ENCODE measurements at places on chromosomes 2 and 18.

- H3K4me1 ChIP-seq = peaks cover 14% of the 10 kb centered on the region
- no peaks in the 10 kb centered on the region for H3K36me3 ChIP-seq
- peak; percentile 25 for DNase-seq
- H3K27ac ChIP-seq = peak overlapping the region; percentile 92
- no peaks in the 10 kb centered on the region for H3K27me3 ChIP-seq
- no peak overlapping the region for H3K4me3 ChIP-seq
Observed at GRCh38 chr18:60350150-60350549, 22.4 kb downstream of the MC4R start.

- no peak overlapping the region for H3K27ac ChIP-seq
- H3K4me1 ChIP-seq = peaks cover 5% of the 10 kb centered on the region
- H3K36me3 ChIP-seq = peaks cover 6% of the 10 kb centered on the region
- DNase-seq = no peak
- peak overlapping the region; percentile 98 for H3K4me3 ChIP-seq
Observed at GRCh38 chr2:202910698-202911097, 775 bp downstream of the WDR12 start.

- no peaks in the 10 kb centered on the region for H3K4me1 ChIP-seq
- no peaks in the 10 kb centered on the region for H3K27me3 ChIP-seq
- no peak overlapping the region for H3K4me3 ChIP-seq
Observed at GRCh38 chr2:210562091-210562490, 5.7 kb downstream of the CPS1 start.

DNA sequence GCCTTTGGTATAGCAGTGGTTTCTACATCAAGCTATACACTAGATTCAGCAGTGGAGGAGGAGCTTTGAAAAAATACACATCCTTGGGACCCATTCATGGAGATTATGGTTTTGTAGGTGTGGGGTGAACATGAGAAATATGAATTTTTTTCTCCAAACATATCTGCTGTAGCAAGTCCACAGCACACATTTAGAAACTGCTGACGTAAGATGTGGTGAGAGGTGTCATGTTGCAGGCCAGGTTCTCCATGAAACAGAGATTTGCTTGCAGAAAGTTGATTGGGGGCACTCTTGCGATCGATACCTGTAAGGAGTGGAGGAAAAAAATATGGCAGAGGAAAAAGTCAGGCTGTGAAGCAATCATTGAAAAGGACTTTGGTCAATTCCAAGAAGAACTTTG lies 67.9 kb downstream of the FASTKD2 start:
- no peak overlapping the region for H3K4me3 ChIP-seq
- no peaks in the 10 kb centered on the region for H3K27me3 ChIP-seq
- H3K4me1 ChIP-seq = no peaks in the 10 kb centered on the region
- DNase-seq = no peak

GRCh38 chr2:105802587-105802986 lies 57.9 kb downstream of the NCK2 start:
- no peak overlapping the region for H3K27ac ChIP-seq
- H3K4me3 ChIP-seq = no peak overlapping the region
- no peak for DNase-seq
- H3K36me3 ChIP-seq = no peaks in the 10 kb centered on the region
- H3K4me1 ChIP-seq = peaks cover 37% of the 10 kb centered on the region

DNA sequence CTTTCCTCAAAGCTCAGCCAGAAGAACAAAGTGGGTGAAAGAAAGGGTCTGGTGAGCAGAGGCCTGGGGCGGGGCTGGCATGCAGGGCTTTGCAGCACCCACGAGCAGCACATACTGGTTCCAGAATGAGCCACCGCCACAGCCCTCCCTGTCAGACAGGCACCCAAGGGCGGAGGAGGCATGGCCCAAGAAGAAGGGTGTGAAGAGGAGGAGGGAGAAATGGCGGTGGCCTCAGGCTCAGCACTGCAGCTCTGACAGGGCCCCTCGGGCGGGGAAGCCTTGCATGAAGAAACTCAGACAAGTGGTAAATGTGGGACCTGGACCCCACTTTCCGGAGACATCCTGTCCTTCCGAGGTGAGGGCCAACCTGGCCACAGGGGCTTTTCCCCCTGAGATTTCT lies 15.7 kb downstream of the FAM228A start:
- no peak overlapping the region for H3K27ac ChIP-seq
- no peaks in the 10 kb centered on the region for H3K36me3 ChIP-seq
- H3K27me3 ChIP-seq = no peaks in the 10 kb centered on the region
- no peaks in the 10 kb centered on the region for H3K4me1 ChIP-seq

GRCh38 chr2:64632835-64633819 lies 20.6 kb downstream of the SERTAD2 start:
- peaks cover 6% of the 10 kb centered on the region for H3K4me1 ChIP-seq
- DNase-seq = no peak
- peaks cover 35% of the 10 kb centered on the region for H3K36me3 ChIP-seq
- no peak overlapping the region for H3K27ac ChIP-seq
- no peak overlapping the region for H3K4me3 ChIP-seq

DNA sequence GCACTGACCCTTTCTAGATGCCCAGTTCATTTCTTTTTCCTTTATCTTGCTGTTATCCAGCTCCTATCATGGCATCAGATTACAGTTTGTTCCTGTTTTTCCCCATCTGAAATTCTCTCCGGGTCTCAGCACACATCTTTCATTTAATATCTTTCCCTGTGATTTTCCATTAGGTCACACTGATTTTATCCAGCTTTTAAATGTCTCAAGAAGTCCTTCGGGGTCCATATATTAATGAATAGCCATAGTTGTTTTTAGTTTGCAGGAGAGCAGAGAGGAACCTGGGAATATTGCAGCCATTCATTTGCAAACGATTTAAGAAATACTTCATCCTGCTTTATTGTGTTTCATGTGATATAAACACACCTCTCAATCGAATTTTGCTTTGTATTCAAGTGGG lies 374.2 kb downstream of the TDRD15 start:
- no peak for DNase-seq
- no peaks in the 10 kb centered on the region for H3K36me3 ChIP-seq
- no peak overlapping the region for H3K4me3 ChIP-seq
- no peaks in the 10 kb centered on the region for H3K4me1 ChIP-seq
- no peak overlapping the region for H3K27ac ChIP-seq
- H3K27me3 ChIP-seq = no peaks in the 10 kb centered on the region

DNA sequence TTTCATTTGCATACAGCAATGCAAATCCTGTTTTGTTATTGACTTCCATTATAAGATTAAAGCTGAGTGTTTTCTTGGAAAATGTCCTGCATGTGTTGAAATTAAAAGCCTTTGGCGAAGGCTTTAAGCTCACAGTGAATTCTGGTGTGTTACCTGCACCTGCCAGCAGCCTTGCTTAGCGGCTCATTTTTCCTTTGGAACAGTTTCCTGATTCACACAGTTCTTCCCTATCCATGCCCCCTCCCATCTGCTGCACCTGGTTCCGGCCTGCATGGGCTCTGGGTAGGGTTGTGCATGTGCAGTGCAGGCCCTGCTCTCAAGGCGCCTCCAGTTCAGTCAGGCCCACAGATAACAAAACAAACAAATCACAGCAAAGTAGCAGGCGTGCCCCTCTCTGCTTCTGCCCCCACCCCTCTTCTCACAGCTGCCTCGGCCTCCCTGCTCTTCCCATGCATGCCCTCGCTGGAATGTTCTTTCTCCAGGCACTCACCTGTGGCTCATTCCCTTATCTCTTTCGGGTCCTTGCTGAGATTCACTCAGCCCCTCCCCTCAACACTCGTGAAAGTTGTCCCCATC lies 15.8 kb downstream of the MTCL1 start:
- peaks cover 29% of the 10 kb centered on the region for H3K36me3 ChIP-seq
- no peaks in the 10 kb centered on the region for H3K4me1 ChIP-seq
- DNase-seq = no peak

GRCh38 chr2:12262681-12263436 lies 453.9 kb upstream of the TRIB2 start:
- no peaks in the 10 kb centered on the region for H3K27me3 ChIP-seq
- no peak overlapping the region for H3K4me3 ChIP-seq
- peaks cover 9% of the 10 kb centered on the region for H3K4me1 ChIP-seq
- H3K27ac ChIP-seq = no peak overlapping the region

Data from SK-N-SH (cell line).